ENCODE measurements at places on chromosomes 13 and 19.
A peak's percentile ranks its signal among the peaks of the same experiment; 100 is the strongest.

GRCh38 chr19:46514589-46515289 lies 19.1 kb upstream of the PNMA8B start:
- DNase-seq: no peak

DNA sequence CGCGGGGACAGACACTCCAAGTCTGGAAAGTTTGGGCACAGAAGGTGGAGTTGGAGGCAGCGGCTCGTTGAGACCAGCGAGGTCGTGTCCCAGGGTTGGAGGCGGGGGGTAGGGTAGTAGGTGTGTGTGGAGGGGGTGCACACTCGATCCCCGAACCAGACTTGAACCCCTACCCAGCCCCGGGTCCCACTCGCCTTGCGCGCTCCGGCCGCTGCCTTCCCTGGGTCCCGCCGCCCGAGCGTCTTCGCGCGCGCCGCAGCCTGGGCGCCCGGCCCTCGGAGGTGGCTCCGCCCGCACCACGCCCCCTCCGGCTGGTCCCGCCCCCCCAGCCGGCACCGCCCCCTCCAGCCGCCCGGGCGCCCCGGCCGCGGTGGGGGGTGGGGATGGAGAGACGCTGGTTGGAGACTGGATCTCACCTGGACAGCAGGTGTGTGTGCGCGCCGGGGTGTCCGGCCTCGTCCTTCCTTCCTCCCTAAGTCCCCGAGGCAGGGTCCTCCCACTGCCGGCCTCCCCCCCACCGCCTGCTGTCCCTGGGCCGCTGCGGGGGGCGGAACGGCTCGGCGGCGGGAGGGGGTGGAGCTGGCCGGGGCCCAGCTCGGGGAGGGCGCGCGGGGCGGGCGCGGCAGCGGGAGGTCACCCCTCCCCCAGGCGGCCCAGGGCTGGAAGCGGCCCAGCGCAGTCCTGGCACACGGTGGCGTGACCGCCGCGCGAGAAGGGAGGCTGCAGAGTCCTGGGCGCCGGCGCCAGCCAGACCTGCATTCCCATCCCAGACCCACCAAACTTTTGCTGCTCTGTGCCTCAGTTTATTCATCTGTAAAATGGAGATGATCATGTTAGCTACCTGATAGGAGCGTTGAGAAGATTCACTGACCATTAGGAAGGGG lies at the start of gene KANK2:
KANK2 (minus strand) TSS at position 255 of the 884 bp plus-strand sequence. CDS start 3,034 bp downstream, outside the sequence.
- DNase-seq: peak; percentile 68

DNA sequence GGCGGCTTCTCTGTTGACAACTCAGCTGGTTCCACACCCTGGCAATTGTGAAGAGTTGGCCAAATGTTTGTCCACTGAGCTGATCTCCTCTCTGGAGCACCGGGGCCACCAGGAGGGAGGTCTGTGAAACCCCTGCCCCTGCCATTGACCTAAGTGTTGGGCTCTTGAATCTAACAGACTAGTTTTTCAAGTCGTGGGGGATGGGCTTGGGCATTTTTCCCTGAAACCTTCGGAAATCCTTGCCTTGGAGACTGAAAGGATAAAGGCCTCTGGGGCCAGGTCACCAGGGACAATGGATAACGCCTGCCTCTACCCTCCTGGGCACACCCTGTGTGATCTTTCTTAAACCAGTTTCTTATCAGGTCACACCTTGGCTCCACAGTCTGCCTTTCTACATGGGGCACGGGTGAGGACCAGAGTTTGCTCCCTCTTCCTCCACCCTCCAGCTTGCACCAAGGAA lies 881 bp downstream of the GEMIN7 start:
- no peak for DNase-seq

DNA sequence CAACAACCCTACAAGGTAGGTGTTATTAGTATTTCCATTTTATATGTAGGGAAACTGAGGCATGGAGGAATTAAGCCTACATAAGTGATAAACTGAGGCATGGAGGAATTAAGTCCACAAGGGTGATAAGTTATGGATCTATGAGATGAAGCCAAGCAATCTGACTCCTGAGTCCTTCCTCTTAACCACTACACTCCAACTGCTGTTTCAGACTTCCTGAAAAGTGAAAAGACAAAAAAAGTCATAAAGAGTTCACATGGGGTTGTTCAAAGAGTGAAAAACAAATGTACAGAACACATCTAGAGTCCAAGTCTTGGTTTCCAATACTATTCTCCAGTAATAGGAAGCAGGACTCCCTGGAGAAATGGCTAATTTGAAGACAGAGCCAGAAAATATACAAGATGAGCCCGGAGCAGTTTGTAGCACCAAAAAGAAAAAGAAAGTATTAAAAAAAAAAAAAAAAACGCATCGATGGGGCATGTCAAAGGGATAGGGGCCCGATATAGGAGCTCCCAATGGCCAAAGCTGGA lies 12.1 kb downstream of the CRYL1 start:
- no peak for DNase-seq

DNA sequence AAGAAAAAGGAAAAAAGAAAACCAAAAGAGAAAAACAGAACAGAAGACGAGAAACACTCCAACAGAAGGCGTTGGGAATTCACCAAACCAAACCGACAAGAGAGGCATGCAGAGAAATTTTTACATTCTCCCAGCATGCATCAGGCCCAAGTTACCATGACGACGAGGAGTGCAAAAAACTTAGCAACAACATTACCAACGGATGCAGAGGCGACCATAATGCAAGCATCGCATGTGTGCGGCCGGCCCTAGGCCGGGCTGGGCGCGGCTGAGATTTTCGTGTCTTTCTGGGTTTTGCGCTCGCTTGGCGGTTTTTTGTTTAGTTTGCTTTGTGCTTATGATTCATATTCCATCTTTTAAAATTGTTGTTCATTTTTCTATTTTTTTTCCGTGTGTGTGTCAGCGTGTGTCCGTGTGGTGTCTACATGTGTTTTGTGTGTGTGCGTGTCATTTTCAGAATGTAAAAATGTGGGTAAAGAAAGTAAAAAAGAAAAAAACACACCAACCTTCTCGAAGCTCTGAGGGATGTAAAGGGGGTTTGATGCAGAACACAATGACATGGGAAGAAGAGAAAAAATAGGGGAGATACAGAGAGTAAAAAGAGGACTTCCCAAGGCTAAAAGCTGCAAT lies 84.9 kb downstream of the PTPRS start:
- no peak for DNase-seq

GRCh38 chr13:107808389-107808788 lies 406.9 kb downstream of the LIG4 start:
- no peak for DNase-seq
